ENCODE measurements at places on chromosomes 13 and 19.

- DNase-seq: no peak
Measured at GRCh38 chr13:112246731-112247470, 129.3 kb upstream of the SPACA7 start.

DNA sequence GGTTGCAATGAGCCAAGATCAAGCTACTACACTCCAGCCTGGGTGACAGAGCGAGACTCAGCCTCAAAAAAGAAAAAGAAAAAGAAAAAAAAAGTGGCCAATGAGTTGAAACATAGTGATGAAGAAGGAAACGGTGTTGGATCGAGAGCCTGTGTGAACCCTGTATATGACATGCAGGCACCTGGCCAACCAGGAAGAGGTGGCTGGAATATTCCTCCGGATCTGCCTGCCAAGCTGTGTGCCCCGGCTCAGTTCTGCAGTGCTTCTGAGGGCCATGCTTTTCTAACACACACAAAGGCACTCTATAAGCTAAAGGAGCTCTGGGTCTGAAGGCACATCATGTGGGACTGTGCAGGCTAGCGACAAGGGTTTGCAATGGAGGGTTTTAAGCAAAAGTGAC is 3.7 kb upstream of the ZNF444 start:
- DNase-seq: no peak

GRCh38 chr13:28258417-28258816 is 120.1 kb downstream of the PAN3 start:
- DNase-seq: no peak

- no peak for DNase-seq
Measured at GRCh38 chr13:92745258-92745657, 481.3 kb upstream of the GPC6 start.

GRCh38 chr19:38726761-38727301 is 17.4 kb downstream of the CAPN12 start:
- DNase-seq: no peak

DNA sequence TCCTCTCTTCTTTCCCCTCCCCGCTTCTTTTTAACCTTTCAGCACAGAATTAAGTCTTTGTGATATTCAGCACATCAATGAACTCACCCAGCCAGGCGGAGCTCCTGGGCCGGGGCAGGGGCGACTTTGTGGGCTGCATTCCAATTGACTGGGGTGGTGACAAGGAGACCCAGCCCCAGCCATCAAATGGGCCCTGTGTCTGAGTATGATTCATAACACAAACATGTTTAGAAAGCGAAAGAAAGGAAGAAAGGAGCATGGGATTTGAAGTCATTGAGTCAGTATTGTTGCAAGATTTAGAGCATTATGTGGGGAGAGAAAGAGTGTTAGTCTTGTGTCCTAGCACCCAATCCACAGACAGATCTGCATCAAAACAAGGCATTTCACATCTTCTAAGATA is 185.3 kb downstream of the LHFPL6 start:
- no peak for DNase-seq

DNA sequence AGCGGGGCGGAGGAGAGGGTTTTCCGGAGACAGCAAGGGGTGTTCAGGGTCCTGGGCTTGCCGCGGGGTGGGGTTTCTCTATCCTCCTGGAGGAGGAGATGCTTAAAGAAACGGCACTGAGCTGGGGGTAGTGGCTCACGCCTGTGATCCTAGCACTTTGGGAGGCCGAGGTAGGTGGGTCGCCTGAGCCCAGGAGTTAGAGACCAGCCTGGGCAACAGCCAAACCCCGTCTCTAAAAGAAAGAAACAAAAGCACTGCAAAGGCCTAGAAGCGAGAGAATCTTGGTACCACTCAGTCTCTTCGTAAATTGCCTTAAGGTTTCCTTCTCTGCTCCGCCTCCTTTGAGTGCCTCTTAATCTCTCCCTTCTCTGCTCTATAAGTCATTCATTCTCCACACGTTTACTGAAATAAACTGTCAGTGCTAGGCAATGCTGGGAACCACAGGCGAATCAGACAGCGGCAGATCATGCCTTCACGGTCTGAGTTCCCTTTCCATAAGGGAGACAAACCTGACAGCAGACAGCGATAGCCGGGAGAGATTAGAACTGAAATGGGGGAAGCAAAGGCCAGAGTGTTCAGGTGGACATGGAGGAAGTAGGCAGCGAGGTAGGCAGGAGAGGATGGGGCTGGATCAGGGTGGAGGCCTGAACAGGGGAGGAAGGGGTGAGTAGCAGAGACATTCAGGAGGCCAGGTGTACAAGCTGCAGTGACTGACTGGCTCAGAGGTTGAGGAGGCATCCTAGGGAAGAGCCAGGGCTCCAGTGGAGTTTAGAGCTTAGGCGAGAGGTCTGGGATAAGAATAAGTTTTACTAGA is 580 bp downstream of the EIF3K start:
- no peak for DNase-seq

DNA sequence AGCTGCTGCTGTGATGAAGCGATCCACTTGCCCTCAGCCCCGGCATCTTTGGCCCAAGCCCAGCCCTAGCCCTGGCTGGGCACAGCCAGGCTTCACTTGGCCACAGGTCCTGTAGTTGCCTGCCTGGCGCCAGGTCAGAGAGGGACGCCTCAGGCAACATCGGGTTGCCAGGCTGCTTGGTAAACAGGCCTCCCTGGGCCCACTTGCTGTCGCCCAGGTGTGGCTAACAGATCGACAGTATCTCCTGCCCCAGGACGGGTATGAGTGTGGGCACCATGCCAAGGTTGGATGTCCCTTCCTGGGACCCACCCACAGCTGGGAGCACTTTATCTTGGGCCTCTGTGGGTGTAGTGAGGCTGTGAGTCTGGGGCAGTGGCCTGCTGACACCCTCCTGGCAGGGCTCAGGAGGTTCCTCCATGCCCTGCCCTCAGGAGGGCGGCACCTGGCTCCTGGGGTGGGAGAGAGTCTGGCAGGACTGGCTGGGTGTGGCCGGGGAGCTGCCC is 27.8 kb downstream of the CARM1 start:
- DNase-seq: no peak

DNA sequence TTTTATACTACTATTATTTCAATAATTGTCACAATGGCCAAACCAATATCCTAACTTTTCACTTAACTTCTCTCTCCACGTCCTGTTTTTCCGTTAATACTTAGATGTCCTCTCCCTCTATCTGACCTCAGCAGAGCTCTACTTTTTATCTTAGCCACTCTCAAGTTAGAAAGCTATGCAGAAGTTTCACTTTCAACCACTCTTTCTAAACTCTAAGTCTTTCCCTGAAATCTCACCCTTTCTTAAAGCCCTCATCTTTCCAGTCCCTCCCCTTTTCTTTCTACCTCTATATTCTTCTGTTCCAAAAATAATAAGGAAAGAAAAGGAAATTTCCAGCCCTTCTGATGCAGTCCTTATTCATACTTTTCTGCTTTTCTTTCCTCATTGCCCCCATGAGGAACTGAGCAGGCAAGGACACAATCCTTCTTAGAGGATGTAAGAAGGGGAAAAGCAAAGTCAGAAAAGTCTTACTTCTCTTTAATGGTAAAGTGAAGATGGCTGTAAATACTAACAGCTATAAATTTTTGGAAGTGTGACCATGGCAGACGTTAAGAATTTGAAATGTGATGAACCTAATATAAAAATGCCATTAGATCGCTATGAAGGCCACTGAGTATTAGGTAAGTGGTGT is 23.0 kb downstream of the FAM216B start:
- no peak for DNase-seq

GRCh38 chr13:40403509-40404241 is 262.8 kb downstream of the FOXO1 start:
- DNase-seq: no peak

DNA sequence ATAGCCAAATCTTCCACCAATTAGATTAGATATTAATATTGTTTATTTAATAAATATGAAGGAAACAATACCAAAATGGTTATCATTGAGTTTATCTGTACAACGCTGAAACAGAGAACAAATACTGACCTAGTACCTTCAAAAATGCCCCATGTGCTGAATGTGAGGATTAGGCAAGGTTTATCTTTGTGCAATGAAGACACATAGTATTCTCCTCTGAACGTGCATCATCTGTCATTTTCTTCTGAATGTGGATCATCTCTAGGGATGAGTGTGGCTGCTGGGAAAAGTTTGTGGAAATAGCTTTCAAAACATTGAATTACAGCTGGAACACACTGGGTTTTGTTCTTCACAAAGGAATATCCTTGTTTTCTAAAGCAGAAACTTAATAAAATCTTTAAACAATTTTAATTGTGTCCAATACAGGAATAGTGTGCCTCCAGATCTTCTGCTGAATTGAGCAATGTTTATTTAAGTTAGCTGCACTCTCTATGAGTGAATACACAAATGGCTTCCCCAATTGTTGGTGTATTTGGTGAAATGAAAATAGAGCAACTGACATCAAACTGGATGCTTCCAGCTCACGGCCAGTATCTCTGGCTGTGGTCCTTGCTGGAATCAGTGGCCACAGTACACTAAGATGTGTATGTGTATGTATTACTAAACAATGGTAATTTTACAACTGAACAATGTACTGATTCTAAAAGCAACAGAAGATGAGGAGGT is 6.7 kb downstream of the COL4A1 start:
- no peak for DNase-seq

DNA sequence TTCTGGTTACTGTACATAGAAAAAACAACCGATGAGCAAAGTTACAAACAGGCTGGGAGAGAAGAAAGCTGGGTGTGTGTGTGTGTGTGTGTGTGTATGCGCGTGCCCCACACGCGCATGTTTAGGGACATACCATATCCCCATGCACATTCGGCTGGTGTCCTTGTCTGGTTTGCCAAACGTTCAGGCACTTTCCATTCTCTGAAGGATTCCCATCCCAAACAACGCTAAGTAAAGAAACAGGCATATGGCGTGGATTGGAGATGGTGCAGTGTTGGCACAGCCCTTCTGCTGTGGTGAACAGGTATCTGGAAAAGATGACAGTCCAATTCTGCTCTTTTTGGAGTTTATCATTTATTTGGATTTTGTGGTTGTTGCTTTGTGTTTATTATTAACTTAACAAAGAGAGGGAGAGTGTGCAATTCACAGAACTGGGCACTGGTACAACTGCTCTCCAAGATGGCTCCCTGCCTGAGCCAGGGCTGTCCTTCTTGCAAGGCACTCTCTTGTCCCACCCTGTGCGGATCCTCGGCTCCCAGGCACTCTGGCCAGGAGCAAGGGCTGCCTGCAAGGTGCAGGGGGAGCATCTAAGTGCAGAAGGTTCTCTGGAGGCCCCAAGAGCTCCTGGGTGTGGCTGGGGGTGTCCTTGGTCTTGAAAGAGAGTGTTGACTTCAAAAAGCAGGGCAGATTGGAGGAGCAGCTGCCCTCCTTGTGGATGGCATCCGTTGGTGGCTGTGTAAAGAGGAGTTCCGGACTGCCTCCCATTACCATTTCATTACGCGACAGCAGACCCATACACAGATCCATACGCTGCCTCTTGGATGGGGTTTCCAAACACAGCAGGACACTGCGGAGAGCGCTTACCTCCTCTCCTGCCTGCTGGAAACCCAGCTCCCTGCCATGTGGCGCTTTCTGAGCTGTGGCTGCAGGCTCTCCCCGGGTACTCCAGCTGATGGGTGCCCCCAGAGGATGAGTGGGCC is 263.1 kb downstream of the ZNF536 start:
- no peak for DNase-seq

DNA sequence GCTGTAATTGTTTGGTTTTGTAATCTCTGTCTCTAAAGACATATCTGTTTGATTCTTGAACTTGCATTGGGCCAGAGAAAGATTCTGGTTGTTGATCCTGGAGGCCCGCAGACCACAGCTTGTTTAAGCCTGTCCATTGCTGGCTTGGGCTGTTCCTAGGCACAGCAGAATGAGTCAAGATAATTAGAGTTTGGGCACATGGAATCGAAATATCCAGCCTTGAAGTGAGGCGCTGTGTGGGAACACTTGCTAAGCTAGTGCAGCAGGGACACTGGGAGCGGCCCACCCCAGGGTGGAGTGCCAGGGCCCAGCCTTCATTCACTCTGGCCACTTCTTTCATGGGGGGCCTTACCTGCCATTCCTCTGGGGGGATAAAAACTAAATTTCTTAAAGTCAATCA is 219.7 kb downstream of the LMO7 start:
- no peak for DNase-seq

DNA sequence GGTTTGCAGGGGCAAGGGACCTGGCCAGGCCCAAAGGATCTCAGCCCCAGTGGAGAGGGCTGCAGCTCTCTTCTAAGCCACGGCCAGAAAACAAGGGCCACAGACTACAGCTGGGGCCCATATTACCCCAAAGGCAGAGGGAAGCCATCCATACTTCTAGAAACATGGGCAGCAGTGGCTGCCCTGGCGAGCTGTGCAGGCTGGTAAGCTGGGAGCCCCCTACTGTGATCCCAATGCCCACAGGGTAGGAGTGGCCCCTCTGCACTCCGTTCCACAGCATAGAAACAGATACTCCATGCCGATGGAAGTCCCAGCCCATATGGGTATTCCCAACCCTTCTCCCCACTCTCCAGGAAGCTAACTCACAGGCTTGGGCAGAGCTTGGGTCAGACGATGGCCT is 25.1 kb downstream of the VSTM2B start:
- DNase-seq: peak; percentile 17

DNA sequence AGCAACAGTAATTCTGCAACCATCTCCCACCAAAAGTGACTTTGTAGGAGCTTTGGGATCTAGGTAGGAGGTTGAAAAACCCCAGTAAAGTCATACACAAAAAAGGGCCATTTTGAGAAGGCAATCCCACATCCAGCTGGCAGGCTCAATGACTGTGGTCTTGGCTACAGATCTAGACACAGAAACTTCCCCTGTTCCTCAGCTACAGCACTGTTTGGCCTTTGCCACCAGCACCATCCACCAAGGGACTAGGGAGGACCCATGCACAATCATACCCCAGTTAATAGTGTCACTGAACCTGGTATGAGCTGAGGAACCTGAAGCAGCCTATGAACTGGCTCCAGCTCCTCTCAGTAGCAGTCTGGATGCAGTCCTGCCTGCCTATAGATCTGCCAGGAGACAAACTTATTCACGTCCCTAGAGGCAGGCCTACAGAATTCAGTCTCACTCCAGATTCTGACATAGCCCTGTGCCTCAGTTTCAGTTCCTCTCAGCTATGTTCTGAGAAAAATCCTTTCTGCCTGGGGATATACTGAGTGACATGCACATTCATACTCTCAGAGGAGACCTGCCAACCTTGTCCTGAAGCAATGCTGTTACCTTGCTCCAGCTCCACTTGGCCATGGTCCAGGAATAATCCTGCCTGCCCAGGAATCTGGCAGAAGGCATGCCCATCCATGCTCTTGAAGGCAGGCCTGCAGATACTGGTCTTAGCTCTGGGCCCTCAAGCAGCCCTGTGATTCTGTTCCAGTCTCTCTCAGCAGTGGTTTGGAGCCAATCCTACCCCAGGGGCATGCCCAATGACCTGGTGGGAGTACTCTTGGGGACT is 2048.3 kb upstream of the PCDH20 start:
- DNase-seq: no peak

- no peak for DNase-seq
Measured at GRCh38 chr13:39603424-39603947, 493 bp upstream of the LHFPL6 start.
